ENCODE measurements at places on chromosomes 1 and 21.

DNA sequence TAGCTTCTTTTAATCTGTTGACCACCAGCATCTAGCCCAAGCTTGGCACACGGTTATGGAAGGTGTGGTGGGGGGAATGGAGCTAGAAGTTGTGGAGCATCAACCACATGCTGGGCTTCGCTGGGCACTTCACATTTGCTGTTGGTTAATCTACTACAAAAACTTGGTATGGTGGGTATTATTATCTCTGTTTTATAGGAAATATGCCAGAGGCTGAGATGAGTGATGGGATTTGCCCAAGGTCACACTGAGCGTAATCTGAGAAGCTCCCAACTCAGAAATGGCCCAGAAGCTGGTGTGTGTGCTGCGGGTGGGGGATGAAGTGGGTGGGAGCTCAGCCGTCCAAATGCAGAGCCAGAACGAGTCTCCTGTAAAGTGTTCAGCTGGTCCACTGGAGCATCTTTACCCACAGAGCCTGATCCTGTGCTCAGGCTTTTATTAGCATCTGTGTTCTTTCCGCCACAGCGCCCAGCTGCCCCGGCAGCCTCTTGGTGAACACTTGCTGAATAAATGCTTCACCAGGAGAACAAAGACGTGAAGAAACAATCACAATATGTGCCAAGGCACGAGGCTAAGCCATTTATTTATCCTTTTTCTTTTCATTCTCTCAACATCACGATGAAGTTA is 98.6 kb upstream of the JUN start:
- DNase-seq: no peak

DNA sequence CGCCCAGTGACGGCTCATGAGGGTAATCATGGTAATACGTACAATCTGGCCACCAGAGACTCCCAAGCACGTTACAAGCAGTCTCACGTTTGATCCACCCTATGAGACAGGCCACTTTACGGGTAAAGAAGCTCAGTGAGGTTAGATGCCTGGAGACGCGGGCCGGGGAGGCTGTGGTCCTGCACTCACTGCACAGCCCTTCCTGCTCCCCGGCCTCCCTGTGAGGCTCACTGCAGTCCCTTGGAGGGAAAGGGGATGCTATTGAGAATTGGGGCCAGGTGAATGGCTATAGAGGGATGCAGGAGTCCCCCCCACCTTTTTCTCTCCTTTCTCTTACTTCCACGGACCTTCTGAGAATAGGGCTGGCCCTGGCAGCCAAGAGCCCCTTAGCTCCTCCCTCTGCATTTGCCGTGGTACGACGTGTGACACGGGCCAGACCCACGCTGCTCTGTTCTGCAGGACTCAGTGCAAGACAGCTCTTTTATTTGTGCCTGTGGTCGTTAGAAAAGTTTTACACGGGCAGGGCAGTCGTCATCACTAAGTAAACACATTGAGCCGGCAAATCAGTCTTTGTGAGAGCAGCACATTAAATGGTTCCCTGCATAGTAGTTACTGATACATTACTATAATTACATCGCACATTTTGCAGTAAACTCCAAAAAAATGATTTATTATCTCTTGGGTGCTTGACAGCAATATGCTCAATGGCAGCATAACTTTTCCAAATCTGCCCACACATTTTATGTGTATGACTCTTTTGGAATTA is 18.8 kb downstream of the KIF26B start:
- no peak for DNase-seq

GRCh38 chr1:212553676-212554075 is 54.9 kb upstream of the ATF3 start:
- no peak for DNase-seq

DNA sequence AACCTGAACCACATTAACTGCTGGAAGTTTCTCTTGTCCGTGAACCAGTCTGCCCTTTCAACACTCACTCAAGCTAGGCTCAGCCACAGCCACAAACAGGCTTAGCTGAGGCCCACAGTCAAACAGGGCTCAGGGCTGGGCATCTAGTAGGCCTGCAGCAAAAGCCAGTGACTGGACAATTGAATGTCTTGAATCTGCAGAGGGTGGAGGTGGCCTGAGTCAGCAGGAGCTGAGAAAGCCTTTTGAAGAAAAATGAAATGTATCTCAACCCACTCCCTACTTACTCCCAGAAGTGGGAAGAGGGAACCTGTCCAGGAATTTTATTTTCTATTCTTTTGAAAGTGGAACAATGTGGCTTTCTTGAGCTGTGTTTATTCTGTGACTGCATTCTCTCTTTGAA is 95.4 kb downstream of the PTPRU start:
- DNase-seq: no peak

DNA sequence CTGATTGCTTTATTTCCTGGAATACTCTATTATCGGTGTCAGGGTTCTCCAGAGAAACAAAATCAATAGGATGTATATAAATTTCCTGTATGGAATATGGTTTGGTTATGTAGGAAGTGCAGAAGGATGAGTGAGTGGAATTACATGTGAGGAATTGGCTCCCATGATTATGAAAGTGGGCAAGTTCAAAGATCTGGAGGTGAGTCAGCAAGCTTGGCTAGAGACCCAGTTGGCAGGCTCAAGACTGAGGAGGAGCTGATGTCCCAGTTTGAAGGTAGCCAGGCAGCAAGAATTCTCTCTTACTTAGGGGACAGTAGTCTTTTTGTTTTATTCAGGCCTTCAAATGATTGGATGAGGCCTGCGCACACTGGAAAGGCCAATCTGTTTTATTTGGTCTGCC is 57.5 kb downstream of the MAP3K7CL start:
- no peak for DNase-seq

DNA sequence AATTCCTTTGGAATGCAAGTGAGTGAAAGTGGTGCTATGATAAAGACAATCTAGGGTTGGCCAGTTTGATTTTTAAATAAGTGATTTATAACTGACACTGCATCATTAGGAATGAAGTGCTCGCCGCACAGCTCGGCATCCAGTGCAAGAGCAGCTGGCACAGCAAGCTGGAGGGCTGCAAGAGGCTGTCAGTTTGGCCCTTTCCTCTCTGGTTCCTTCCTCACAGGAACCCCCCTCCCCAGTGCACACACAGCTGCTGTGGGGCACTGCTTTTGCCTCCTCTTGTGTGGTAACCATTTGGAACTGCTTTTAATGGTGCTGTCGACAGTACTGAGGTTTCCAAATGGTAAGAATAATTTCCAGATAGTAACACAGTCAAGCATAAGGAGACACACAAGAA is 10.4 kb upstream of the BCAR3 start:
- DNase-seq: no peak

GRCh38 chr1:197696372-197696771 is 78.9 kb downstream of the DENND1B start:
- no peak for DNase-seq

GRCh38 chr1:119885903-119886783 is 10.2 kb downstream of the ADAM30 start:
- no peak for DNase-seq

GRCh38 chr1:202628646-202629215 is 81.5 kb downstream of the SYT2 start:
- DNase-seq: no peak

GRCh38 chr1:226831953-226832352 is 38.5 kb upstream of the PSEN2 start:
- no peak for DNase-seq

DNA sequence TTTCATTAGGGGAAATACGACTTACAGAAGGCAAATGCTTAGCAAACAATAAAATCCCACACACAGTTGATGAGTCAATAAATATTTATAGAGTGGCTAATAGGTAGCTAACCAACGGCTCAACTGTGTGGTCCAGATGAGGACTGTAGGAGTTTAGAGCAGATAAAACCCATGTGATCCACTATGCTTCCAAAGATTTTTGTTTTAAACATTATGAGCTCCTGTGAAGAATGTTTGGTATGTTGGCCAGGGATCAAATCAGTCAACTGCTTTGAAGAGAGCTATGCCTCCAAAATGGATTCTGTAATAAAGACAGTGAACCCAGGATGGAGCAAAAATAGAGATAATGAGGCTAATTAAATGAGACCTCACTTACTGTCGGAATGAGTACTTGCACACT is 72.3 kb upstream of the COL11A1 start:
- no peak for DNase-seq

DNA sequence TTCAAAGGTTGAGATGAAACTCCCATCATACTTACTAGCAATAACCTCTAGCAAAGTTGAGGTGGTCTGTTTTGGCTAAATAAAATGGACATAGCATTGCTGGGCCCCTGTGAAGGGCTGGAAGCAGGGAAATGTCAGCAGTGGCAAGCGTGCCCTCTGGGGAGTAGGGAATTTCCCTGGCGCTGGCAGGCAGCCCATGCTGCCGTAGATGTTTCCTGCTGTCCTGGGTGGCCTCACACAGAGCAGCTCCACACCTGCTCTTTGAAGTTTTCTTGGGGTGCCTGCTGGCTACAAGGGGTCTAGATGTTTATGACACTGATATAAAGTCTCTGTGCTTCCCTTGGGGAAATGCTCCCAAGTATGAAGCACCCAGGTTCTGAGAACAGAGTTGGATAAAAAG is 30.2 kb downstream of the ADARB1 start:
- no peak for DNase-seq

GRCh38 chr1:145720556-145720877 is 1.2 kb downstream of the CD160 start:
- DNase-seq: no peak

- no peak for DNase-seq
These were observed 10.8 kb downstream of the INAVA start for GRCh38 chr1:200905411-200906052.

- DNase-seq: no peak
These were observed 34.7 kb downstream of the SUSD4 start for GRCh38 chr1:223329252-223329651.

GRCh38 chr1:104593413-104594187 is 843.9 kb downstream of the AMY1C start:
- no peak for DNase-seq

DNA sequence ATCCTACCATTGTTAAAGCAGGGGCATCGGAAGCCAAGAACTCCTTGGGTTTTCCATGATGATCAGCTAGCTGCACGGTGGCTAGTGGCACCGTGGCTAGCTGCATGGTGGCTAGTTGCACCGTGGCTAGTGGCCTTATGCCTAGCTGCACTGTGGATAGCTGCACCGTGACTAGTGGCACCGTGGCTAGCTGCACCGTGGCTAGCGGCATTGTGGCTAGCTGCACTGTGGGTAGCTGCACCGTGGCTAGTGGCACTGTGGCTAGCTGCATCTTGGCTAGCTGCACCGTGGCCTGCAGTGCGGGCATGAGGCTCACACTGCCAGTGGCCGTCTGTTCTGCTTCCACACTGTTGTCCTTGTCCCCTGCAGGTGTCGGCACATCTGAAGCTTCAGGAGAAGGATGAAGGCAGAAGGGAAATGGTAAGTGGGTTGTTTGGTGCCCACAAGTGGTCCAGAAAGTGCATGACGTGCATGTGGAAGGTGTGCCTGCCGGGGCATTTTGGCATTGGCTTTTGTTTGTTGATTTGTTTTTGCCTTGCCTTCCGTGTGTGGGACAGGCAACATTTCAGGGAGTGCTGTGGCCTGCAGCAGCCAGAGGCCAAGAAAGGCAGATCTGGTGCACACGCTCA is 38.6 kb downstream of the TFF3 start:
- no peak for DNase-seq

DNA sequence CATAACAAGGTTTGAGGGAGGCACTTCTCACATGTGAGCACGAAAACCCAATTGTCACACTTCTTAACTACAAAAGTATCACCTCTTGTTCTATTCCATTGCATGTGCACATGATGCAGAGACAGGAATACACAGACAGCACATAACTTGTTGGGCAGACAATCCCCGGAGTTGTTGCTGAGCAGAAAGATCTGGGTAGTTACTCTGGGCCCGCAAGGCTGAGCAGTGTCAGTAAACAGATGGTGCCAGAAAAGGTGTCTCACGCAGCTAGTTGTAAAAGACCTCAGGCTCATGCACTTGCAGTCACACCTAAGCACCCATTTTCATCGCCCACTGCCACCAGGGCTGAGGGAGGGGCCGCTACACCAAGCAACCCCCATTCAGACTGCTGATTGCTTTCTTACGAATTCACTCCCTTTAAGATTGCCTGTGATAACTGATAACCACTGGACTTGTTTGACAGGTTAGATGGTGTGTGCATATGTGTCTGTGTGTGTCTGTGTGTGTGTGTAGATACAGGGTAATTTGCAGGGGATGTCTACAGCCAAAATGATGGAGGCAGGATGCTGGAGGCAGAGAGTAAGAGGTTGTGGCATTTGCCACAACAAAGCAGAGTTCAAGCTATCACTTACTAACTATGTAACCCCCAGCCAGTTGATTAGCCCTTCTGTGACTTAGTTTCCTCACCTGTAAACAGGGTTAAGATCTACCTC is 4.2 kb downstream of the LGR6 start:
- peak; percentile 10 for DNase-seq

DNA sequence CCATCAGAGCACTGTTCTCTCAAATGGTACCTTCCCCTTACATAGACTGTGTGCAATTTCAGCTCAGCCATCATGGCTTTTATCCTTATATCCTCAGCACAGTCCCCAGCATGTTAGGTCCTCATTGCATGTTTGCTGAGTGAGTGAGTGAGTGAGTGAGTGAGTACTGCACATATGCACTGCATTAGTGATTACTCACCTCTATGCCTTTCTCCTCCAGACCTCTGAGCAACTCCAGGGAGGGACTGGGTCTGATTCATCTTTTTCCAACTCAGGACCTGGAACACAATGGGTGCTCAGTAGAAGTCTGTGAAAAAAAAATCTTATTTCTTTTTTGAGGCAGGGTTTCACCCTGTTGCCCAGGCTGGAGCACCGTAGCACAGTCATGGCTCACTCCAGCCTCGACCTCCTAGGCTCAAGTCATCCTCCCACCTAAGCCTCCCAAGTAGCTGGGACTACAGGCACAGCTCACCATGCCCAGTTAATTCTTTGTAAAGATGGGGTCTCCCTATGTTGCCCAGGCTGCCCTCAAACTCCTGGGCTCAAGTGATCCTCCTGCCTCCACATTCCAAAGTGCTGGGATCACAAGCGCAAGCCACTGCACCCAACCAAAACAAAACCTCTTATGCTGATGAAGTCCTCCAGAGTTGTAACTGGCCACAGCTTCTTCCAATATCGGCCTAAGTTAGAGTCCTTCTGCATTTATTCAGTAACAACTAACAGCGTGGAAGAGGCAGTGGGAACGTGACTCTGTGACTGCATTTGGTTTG is 23.7 kb downstream of the RNU5D-1 start:
- DNase-seq: no peak

DNA sequence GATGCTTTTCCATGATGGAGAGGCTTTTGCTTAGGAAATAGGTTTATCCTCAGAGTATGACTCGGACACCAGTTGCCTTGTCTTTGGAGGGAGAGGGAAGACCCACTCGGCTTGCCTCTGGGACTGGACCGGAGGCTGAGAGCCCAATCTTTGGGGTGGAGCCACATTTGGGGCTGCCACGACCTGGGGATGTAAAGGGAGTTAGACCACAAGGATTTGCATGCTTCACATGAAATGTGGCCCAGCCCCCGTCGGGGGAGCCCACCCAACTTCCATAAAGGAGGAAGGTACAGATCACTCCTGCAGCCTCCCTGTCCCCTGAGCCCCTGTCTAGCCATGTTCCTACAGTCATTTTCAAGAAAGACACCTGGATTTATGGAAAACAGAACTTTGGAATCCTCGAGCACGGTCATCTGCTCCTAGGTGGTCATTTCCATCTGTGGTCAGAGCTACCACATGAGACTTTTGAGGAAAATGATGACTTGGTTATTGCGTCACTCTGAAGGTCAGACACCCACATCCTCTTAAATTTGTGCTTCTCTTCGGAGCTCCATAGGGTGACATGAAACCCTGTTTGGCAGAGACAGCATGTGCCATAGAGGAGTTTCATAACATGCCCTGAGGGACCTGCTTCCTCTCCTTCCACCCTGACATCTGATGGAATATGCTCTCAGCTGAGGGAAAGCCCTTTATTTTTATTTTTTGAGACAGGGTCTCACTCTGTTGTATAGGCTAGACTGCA is 99.4 kb upstream of the SLC45A1 start:
- no peak for DNase-seq
